AG09309 (cell line): ENCODE measurements at places on chromosomes 3 and 15.

GRCh38 chr3:14410106-14410502, 7.7 kb downstream of the SLC6A6 start:
- no peak for DNase-seq

DNA sequence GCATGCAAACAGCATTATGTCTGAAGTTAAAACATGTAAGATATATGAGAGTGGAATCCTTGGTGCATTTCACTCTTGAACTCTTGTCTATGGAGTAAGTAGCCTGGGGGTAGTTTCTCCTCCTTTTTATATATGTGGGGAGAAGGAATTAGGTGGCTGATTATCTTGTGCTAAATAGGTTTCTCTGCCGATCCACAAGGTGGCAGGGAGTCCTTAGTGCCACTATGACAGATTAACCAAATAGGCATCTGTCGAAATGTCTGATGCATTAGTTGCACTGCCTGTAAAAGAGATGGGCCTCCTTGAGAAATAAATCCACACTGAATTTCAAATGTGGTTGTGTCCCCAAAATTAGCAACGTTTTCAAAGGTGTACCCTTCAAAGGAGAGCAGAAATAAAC, 170.1 kb downstream of the CNTN4 start:
- no peak for DNase-seq

DNA sequence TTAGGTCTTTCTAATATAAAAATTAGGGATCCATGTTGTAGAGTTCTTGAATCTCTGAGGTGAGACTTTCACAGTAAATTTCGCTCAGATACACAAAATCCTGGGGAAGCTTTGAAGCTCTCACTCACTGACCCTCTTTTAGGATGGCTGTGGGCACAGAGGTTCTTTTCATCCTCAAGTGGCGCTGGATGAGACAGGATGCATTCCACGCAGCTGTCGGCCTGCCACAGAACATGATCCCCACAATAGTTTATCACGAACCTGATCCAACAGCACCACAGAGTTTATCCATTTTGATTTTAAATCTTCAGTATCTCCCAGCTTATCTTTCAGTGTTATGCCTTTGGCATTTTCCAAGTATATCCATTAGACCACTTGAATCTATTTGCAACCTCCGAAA, 91.9 kb downstream of the WDR76 start:
- DNase-seq: no peak

DNA sequence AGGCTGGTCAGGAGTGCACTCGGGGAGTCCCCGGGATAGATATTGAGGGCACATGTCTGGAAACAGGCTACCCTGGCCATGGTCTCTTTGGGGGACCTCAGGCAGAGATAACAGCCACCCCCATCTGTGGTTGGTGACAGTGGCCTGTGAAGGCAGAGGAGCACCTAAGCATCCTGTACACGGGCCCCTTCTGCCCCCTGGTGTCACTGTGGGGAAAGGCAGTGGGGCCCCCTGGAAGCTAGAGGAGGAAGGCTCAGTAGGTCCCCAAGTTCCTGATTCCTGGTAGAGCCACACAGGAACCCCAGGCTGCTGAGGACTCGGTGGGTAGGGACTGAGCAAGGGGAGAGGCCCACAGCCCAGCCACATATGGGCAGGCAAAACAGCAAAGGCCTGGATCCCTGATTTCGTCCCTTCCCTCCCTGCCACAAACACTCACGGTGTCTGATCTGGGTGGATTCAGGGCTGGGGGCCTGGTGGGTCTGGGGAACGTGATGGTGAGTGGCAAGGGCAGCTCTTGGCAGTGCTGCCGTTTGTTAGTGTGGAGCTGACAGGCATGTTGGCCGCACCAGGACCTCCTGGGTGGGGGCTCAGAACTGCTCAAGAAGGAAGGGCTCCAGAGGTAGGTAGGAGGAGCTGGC, 14.1 kb upstream of the CXCR6 start:
- no peak for DNase-seq

DNA sequence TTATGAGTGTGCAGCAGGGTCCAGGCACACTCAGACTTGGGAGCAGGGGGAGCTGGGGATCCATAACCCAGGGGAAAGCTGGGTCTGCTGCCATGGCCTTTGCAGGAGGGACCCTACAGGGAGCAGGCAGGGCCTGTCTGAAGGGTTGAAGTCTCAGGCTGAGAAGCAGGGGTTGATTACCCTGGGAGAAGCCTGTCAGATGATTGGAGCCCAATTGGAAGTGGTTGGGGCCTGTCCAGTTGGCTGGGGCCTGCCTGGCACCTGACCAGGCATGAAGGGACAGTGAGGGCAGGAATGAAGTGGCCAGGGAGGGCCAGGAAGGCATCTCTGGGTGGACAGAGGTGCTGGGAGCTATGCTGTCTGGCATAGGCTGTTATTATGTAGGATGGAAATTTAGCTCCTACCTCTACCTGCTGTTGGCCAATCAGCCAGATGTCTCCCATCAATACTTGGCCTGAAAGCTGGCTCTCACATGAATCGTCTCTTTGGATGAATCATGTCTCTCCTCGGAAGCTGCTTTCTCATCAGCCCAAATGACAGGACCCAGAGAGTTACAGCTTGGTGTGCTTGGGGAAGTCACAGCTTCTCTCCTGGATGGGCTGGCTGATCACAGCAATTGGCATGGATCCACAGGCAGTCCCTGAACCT, 27.4 kb upstream of the SLCO2A1 start:
- no peak for DNase-seq

GRCh38 chr15:59300618-59301139, 72.0 kb downstream of the MYO1E start:
- DNase-seq: no peak

- peak; percentile 90 for DNase-seq
These were observed 313.5 kb downstream of the PYDC2 start for GRCh38 chr3:191774485-191774884.

- no peak for DNase-seq
These were observed 18.1 kb downstream of the CRABP1 start for GRCh38 chr15:78358102-78358870.

- no peak for DNase-seq
These were observed 247.9 kb downstream of the SATB1 start for GRCh38 chr3:18177271-18177670.

- DNase-seq: no peak
These were observed 439.8 kb upstream of the ARRDC4 start for GRCh38 chr15:97520689-97521088.
